ENCODE measurements at places on chromosomes 5 and 9. TPM values are rescaled to one million over a fixed set of nuclear protein-coding genes. Genes with fewer than 3 reads are reported as not detected.

GRCh38 chr9:38048316-38048969 lies 20.6 kb downstream of the SHB start:
- ATAC-seq = no peak

The PNPLA7 gene
- total RNA-seq = 1.5 TPM

- ATAC-seq = no peak
Observed at GRCh38 chr5:160181965-160182622, 47.2 kb upstream of the FABP6 start.

- no peak for ATAC-seq
Observed at GRCh38 chr9:105318729-105319191, 74.3 kb downstream of the SLC44A1 start.

GRCh38 chr9:6405371-6405770 lies 7.6 kb upstream of the UHRF2 start:
- no peak for ATAC-seq

The MEIKIN gene
- not detected for total RNA-seq

DNA sequence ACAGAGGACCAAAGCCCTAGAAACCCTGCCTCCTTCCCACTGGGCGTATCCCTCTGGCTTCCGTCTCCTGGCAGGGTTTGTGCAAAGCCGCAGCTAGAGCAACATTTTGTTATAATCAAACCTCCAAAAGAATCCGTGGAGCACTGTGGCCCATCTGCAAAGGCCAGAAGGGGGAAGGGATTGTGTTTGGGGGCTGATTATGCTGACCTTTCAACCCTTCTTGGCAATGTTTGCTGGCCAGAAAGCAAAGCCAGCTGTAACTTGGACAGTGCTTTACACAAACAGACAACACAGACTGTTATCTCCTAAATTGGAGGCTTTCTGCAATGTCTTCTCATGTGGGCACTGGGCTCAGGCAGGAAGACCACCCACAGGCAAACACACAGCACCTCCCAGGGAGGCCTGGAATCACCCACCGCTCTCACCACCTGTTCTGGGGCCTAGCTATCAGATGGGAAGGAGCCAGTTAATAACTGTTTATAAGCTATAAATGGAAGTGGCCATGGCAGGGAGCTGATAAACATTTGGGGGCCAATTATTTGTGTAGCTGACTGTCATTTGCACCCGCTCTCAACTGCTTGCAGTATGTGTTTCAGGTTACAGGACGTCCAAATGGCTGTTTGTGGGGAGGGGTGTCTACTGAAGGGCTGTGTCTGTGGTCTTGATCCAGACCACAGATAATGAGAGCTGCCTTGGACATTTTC lies 121.6 kb upstream of the ERCC6L2 start:
- ATAC-seq = no peak

DNA sequence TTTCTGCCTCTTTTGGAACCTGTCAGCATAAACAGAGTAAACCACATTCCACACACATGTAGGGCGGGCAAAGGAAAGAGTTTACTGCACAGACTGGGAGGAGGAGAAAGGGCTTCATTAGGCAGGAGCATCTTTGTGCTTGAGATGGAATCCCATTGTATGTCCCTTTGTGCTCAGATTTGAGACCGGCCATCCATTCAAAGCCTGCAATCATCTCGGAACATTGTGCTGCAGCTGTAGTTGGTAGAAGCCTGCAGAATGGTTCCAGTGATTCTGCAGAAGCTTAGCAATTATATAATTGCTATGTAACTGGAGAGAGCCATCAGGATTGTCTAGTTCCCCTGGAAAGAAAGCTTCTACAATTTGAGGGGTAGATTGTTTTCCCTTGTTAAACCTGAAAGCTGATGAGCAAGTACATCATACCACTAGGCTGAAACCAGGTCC lies 16.5 kb downstream of the ZNF462 start:
- no peak for ATAC-seq

The PCDHGC5 gene
- total RNA-seq = 2.1 TPM

GRCh38 chr5:192970-193831 lies 1.9 kb downstream of the LRRC14B start:
- ATAC-seq = no peak

The SVEP1 gene
- total RNA-seq = 1.2 TPM

The SEMA6A gene
- total RNA-seq = 2.6 TPM

The FREM1 gene
- 57.0 TPM for total RNA-seq

DNA sequence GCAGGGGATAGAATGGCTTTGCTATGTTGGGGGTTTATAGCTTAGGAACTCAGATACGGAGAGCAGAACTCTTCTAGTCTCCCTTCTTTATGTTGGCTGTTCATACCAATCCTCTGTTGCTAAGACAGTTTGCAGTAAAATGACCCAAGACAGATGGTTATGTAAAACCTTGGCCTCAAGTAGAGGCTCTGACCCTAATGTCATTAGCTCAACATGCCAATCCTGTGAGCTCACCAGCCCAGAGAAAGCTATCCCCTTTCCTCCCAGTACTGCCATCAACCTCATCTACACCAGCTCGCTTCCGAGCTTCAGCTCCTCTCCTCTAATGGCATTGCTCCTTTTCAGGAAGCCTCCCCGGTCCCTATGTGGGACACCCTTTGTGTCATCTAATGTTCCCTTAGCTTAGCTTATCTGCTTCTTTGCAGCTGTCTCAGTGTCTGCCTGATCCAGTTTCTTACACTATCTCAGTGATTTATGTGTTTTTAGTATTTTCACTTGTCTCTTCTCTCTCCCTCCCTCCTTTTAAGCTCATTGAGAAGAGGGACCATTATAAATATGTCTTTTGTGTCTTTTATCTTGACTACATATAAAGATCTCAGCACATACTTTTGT lies 281.3 kb upstream of the CLINT1 start:
- ATAC-seq = peak; percentile 67

The EIF4E1B gene
- total RNA-seq = 0.47 TPM

- ATAC-seq = no peak
Observed at GRCh38 chr5:9957214-9957613, 292.5 kb downstream of the ATPSCKMT start.

The HACD4 gene
- 1.4 TPM for total RNA-seq

DNA sequence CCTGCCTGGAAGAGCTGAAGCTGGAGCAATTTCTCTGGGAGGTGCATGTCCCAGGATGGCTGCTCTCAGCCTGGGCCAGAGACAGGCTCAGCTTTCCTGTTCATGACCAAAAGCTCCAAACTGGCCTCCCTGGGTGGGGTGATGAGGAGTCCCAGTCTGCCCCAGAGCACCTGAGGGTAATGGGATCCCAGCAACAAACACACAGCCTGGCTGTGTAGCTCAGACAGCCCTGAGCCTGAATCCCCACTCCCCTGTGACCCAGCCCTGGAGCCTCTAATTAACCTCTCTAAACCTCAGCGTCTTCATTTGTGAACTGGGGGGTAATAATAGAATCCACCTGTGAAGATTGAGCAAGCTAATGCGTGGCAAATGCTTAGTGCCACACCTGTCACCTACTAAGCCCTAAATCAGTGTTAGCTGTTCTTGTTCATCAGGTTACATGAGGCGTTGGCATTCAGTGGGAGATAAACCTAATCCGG lies 67.5 kb downstream of the HSPA4 start:
- ATAC-seq = no peak

The NOTCH1 gene
- total RNA-seq = 53.4 TPM
